ENCODE measurements at places on chromosomes 13 and 19. TPM values are rescaled to one million over a fixed set of nuclear protein-coding genes. Genes with fewer than 3 reads are reported as not detected.

DNA sequence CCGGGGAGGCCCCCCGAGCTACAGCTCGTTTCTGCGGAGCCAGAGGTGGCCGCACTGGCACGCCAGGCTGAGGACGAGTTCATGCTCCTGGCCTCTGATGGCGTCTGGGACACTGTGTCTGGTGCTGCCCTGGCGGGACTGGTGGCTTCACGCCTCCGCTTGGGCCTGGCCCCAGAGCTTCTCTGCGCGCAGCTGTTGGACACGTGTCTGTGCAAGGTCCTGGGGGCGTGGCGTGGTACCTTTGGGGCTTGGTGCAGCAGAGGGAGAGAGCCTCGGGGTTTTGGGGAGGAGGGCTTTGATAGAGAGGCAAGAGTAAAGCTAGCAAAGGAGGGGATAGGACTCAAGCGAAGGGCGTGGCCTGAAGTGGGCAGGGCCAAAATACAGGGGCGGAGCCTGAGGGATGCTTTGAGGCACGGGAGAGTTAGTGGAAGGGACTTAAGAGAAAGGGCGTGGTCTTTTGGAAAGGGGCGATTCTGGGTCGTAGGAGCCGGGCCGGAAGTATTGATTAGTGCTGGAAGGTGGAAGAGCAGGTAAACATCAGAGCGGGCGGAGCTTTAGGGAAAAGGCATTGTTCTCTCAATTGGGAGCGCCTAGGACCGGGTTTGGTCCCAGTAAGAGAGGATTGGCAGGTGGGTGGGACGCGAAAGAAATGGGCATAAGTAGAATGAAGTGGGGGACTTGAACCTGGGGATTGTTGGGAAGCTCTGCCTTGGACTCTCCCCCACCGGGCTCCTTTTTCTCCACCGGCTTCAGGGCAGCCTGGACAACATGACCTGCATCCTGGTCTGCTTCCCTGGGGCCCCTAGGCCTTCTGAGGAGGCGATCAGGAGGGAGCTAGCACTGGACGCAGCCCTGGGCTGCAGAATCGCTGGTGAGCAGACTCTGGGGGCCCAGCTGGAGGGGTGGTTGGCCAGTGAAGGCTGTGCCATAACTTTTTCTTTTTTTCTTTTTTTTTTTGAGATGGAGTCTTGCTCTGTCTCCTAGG lies 1.2 kb downstream of the PPM1N start:
- DNase-seq, result no peak

The WDR88 gene
- 0.36 TPM for total RNA-seq

The PLIN3 gene
- total RNA-seq, result 35.7 TPM

The ZMYM5 gene
- total RNA-seq, result 16.6 TPM

The OCEL1 gene
- total RNA-seq, result 21.2 TPM

- no peak for DNase-seq
Measured at GRCh38 chr19:46493236-46494145, 2.2 kb downstream of the PNMA8B start.

GRCh38 chr13:29448174-29448573 lies 147.3 kb downstream of the SLC7A1 start:
- no peak for DNase-seq

DNA sequence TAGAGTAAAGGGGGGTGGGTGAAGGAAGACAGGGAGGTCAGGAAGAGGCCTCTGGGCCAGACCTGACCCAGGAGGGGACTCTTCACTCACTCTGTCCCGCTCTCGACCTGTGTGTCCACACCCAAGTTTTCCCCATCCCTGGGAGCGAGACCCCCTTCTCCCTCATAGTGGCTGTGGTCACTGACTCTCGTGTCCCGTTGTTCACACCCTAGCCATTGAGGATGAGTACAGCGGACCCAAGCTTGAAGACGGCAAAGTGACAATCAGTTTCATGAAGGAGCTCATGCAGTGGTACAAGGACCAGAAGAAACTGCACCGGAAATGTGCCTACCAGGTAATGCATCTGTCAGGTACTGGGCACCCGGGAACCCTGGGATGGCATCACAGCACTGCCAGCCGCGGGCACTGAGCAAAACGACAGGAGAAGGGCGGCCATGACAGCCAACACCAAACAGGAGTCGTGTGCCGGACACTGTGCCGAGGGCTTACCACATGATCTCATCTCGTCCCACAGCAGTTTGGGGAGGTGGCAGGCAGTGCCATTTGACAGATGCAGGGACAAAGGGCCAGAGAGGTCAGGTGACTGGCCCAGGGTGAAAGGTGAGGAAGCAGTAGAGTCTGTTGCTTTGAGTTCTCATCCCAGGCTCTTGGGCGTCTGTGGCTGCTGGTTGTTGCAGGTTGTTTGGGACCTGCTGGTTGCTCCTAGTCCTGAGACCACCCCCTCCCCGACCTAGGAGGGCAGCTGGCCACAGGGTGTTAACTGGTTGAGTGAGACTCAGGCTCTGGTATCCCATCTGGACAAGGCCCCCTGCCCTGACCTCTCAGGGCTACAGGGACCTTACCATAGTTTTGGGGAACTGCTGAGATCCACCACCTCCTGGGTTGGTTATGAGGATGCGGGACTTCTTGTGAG lies 29.6 kb downstream of the PPP5C start:
- DNase-seq, result no peak

DNA sequence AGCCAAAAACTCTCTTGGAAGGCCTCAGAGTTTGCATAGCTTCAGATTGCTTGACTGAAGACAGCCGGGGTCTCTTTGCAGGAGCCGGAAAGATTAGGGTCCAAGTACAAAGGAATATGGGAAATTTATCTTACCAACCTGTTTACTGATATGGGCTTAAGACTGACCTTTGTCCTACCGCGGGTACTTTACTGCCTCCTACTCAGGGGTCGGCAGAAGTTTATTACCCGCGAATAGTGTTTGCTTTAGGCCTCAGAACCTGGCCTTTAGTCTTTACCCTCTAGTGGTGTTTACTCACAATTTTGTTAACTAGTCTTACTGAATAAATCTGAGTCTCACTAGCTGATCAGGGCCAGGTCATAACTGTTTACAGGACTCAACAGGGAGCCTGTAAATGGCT lies 765.4 kb upstream of the SPRY2 start:
- DNase-seq, result no peak

GRCh38 chr13:50090211-50090610 lies 75.0 kb downstream of the KCNRG start:
- no peak for DNase-seq

DNA sequence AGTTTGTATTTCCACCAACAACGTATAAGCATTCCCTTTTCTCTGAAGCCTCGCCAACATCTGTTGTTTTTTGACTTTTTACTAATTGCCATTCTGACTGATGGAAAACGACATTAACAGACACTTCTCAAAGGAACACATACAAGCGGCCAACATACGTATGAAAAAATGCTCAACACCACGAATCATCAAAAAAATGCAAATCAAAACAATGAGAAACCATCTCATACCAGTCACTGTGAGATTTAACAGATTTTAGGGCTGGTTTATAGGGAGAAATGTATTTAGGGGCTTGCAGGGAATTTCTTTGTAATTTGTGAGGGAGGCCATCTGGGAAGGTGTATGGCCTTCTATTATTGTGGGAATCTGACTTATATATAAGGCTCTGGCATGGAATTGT lies 2.8 kb upstream of the DZIP1 start:
- DNase-seq, result no peak

DNA sequence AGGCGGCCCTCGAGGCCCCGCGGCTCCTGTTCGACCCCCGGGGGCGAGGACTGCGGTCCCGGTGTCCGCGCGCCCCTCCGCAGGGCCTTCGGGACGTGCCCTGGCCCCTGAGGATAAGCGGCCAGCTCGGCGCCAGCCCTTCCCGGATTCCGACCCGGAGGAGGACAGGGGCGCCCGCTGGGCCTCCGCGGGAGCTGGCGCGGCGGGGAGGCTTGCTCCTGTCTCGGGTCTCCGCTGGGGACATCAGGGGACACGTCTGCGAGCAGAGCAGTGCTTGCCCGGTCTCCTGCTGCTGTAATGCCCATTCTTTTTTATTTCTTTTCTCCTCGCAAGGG lies 829 bp downstream of the B3GLCT start:
- DNase-seq, result no peak

The TRAPPC5 gene
- 97.7 TPM for total RNA-seq

The KLK12 gene
- total RNA-seq, result not detected

The PSG11 gene
- total RNA-seq, result not detected

The CRB3 gene
- total RNA-seq, result not detected

The ACP5 gene
- total RNA-seq, result 1.2 TPM

The DNAJC15 gene
- total RNA-seq, result 20.9 TPM

The SMIM44 gene
- not detected for total RNA-seq

The ZBTB45 gene
- 24.0 TPM for total RNA-seq

- DNase-seq, result no peak
Measured at GRCh38 chr13:114143806-114144605, 11.6 kb upstream of the RASA3 start.

- no peak for DNase-seq
Measured at GRCh38 chr19:16293118-16294091, 31.2 kb upstream of the KLF2 start.

- DNase-seq, result no peak
Measured at GRCh38 chr19:7819337-7819736, 10.7 kb upstream of the EVI5L start.

DNA sequence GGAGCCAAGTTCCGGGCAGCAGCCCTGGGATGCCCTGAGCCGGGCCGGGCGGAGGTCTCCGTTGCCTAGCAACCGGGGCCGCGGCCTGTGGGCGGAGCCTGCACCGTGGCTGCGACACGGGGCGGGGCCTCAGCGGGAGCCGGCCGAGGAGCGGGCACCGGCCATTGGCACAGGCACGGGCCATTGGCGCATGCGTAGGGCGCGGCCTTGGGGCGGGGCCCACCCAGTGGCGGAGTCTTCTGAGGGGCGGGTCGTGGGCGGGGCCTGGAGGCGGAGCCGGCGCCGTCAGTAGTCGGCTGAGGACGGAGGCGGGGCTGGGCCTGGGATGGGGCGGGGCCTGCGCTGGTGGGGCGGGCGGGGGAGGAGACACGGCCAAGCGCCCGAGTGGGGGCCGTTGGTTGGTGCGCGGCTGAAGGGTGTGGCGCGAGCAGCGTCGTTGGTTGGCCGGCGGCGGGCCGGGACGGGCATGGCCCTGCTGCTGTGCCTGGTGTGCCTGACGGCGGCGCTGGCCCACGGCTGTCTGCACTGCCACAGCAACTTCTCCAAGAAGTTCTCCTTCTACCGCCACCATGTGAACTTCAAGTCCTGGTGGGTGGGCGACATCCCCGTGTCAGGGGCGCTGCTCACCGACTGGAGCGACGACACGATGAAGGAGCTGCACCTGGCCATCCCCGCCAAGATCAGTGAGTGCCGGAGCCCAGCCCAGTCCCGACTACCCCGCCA lies at the start of gene IZUMO4:
IZUMO4 (plus strand) TSS at position 436 of the 723 bp plus-strand sequence; CDS start at position 467, 31 bp downstream.
- peak; percentile 99 for DNase-seq

- no peak for DNase-seq
Measured at GRCh38 chr13:64725492-64725891, 2504.6 kb downstream of the PCDH9 start.

- DNase-seq, result no peak
Measured at GRCh38 chr19:29380581-29380980, 145.2 kb upstream of the VSTM2B start.

DNA sequence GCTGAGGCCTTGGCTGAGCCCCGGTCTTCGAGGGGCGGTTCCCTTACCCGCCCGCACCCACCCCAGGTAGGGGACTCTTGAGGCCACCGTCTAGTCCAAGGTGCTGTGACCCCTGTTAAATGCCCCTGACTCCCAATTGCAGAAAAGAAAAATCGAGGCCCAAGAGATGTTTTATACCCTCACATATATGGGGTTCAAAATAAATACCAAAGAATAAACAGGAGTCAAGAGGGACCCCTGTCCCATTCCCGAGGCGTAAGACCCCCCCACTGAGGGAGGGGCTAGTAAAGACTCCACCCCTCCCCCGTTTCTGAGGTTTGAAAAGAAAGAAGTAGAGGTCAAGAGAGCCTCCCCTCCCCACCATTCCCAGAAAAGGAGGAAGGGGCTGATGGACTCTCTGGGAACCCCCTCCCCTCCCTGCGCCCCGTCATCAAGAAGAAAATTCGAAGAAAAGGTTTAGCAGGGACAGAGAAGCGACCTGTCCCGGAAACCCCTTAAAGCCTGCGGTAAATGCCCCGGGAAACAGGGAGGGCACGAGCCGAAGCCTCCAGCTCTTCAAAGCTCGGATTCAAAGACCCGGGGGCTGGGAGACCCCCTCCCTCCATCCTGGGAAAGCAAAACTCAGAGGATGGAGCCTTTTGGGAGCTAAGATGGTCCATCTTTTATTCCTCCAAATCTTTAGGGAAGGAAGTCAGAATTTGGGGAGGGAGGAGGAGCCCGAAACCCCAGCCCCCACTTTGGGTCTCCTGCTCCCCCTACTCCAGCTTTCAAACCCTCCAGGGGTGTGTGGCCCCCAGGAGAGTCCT lies 755 bp upstream of the RAB3A start:
- no peak for DNase-seq

The SIGLEC14 gene
- 3.1 TPM for total RNA-seq

DNA sequence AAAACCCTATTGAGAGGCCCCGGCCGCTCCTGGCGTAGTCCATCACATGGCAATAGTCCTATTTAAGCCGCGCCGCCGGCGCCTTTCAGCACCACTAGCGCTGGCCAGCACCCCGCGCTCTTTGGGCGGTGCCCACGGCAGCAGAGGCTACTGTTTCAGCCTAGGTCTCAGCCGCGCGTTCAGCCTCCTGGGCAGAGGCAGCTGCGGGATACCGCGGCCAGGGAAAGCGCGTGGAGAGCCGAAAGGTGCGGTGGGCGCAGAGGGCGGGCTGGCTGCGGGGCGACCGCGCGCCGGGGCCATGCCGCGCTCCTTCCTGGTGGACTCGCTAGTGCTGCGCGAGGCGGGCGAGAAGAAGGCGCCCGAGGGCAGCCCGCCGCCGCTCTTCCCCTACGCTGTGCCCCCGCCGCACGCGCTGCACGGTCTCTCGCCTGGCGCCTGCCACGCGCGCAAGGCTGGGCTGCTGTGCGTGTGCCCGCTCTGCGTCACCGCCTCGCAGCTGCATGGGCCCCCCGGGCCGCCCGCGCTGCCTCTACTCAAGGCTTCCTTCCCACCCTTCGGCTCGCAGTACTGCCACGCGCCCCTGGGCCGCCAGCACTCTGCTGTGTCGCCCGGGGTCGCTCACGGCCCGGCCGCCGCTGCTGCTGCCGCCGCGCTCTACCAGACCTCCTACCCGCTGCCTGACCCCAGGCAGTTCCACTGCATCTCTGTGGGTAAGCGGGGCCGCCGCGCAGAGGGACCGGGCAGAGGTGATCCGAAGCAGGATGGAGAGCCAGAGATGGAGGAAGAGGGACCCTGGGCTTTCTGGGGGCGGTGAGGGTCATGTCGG lies at the start of gene GSX1:
GSX1 (plus strand) TSS at position 91 of the 826 bp plus-strand sequence; CDS start at position 299, 208 bp downstream.
- DNase-seq, result peak; percentile 12

- DNase-seq, result no peak
Measured at GRCh38 chr19:29260477-29261317, 47.7 kb upstream of the UQCRFS1 start.

GRCh38 chr19:1232652-1233072 lies 5.1 kb downstream of the CBARP start:
- DNase-seq, result no peak

The FPR3 gene
- total RNA-seq, result 1.8 TPM

- no peak for DNase-seq
Measured at GRCh38 chr13:97250560-97250959, 28.4 kb downstream of the MBNL2 start.

GRCh38 chr19:29539670-29540069 lies 13.9 kb downstream of the VSTM2B start:
- peak; percentile 8 for DNase-seq

- no peak for DNase-seq
Measured at GRCh38 chr13:100365680-100366079, 222.9 kb downstream of the GGACT start.

- DNase-seq, result no peak
Measured at GRCh38 chr19:18010149-18010548, 2.2 kb downstream of the ARRDC2 start.

- DNase-seq, result no peak
Measured at GRCh38 chr19:18167975-18168645, 5.5 kb upstream of the IFI30 start.

The SHISA7 gene
- 36.4 TPM for total RNA-seq

- no peak for DNase-seq
Measured at GRCh38 chr13:110114316-110114715, 192.6 kb downstream of the COL4A1 start.

The ZNF429 gene
- 29.4 TPM for total RNA-seq

The CCDC70 gene
- not detected for total RNA-seq

The NDUFA11 gene
- 208 TPM for total RNA-seq

Measured in dorsolateral prefrontal cortex (tissue), 122 donors.